ENCODE measurements at places on chromosomes 7 and 10.

DNA sequence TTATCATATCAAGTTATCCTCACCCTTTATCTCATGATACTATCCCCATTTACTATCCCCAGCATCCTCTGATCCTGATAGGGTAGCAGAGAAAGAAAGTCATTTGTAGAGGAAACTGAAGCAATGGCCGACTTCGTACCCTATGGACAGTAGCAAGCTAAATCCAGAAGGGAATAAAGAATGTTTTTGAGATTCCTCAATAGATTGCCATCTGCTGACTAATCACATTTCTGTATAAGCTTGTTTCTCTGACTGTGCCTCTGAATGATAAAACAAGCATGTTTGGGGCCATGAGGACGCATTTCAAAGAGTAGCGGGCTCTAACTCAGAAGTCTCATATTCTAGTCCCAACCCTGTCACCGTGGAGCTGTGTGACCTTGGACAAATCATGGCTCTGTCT, 13.2 kb upstream of the FAM107B start:
- DNase-seq: no peak

DNA sequence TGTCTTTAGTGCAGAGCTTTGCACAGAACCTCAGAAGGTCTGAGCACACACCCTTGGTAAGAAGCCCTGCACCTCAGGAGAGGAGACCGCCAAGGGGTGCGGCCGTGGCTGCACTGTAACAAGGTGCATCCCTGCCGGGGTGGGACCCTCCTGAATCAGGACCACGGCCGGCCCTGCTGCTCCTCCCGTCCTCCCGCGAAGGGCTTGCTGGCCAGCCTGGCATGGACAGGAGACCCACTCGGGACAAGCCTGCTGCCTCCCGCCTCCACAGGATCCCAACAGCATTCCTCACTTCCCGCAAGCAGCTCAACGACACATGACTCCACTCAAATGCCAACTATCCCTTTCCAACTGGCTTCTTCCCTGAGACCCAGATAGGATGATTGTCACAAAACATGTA, 12.8 kb downstream of the WDR86 start:
- no peak for DNase-seq

- no peak for DNase-seq
Observed at GRCh38 chr10:125169915-125170314, 9.6 kb upstream of the CTBP2 start.

- DNase-seq: no peak
Observed at GRCh38 chr10:14880229-14880628, 1.6 kb downstream of the SUV39H2 start.

DNA sequence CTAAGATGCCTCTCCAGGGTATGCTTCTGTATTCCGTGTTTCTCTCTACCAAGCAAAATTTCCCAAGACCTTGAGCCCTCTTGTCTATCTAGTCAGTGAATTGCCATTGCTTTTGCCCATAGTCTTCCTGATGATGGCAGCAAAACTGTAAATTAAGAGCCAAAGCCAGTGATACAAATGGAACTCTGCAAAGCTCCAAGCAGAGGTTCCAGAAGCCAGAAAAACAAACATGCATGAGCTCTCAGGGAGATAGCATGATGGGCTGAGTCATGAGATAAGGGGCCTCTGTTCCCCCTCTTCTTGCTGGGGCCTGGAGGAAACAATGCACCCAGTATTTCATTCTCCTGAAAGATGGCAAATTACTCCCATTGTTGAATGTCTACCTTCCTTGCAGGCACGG, 24.7 kb downstream of the LSMEM1 start:
- no peak for DNase-seq

GRCh38 chr7:112449353-112449752, 907 bp upstream of the IFRD1 start:
- no peak for DNase-seq

- DNase-seq: no peak
Observed at GRCh38 chr7:69640216-69640615, 41.9 kb downstream of the AUTS2 start.

- DNase-seq: no peak
Observed at GRCh38 chr7:94050046-94050445, 45.9 kb upstream of the BET1 start.

- DNase-seq: no peak
Observed at GRCh38 chr7:32200646-32201045, 130.4 kb upstream of the PDE1C start.

GRCh38 chr10:34145715-34146114, 669.4 kb downstream of the PARD3 start:
- DNase-seq: no peak

DNA sequence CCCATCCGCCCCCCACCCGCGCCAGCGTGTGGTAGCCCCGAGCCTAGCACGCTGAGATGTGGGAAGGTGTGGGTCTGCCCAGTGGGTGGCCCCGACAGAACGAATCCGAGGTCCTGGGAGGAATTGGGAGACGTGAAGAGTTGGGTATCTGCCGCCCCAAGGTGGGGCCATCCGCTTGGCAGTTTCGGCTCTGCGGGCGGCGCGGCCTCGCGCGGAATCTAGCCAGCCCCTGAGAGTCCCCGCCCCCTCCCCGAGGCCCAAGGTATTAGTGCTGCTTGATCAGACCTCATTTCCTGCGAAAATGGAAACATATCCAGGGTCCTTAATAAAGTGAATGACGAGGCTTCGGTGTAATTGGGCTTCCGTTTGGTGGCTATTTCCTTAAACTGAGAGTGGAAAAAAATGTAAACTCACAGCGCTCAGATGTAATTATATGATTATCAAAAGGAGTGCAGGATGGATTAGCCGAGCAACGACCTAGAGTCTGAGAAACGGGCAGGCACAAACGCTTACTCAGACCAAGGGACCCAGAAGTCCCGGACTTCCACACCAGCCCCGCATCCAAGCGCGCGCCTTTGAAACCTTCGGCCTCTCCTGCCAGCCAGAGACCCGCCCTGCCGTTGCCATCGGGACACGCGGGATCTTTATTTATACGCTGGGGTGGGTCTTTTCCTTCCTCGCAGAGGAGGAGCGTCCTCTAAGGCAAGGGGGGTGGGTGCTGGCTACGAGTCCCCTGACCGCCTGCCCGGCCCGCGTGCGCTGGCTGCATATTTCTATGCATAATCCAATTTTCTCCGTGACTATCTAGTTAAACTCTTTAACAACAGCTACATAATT, 12.8 kb downstream of the LBX1 start:
- DNase-seq: no peak

- no peak for DNase-seq
Observed at GRCh38 chr10:122054048-122055025, 65.4 kb downstream of the TACC2 start.

DNA sequence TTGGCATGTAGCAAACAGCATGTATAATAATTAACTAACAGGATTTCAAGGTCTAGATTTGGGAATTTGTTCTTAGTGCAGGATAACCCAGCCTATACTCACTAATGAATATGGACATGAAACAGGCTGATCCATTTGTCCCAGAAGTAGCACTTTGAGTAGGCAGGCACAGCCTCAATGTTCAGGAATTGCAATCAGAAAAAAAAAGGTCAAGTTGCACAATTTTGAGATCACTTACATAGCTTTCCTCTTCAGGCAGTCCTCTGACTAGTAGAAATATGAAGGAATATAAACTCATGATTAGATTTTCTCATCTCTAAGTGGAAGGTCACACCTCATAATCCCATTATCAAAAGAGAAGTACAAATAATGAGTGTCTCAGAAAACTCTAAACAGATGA, 921.4 kb upstream of the CELF2 start:
- DNase-seq: no peak

GRCh38 chr10:61110188-61110844, 166.3 kb upstream of the RHOBTB1 start:
- DNase-seq: no peak

DNA sequence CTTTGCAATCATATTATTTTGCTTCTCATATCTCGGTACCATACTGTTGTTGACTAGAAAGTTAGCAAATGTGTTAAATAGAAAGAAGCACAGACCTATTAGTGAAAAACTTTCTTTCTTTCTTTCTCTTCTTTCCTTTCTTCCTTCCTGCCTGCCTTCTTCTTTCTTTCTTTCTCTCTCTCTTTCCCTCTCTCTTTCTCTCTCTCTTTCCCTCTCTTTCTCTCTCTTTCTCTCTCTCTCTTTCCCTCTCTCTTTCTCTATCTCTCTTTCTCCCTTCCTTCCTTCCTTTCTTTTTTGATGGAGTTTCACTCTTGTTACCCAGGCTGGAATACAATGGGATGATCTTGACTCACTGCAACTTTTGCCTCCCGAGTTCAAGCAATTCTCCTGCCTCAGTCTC, 1160.6 kb downstream of the GATA3 start:
- DNase-seq: no peak

DNA sequence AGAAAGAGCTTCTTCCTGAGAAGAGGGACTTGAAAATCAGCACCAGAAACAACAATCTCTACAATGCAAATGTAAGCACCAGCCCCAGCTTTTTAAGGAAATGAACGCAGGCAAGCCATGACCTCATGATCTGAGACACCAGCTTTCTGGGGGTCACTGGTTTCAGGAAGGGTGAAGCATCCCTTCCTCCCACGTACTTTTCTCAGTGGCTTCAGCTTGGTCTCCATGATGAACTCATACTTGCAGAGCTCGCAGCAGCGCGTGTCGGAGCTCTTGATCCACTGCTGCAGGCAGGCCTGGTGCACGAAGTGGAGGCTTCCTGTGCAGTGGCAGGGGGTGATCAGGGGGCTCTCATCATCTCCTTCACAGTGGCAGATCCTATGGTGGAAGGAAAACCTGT, 87.0 kb downstream of the ALOX5 start:
- no peak for DNase-seq

- no peak for DNase-seq
Observed at GRCh38 chr10:69913606-69914382, 112.1 kb downstream of the COL13A1 start.

DNA sequence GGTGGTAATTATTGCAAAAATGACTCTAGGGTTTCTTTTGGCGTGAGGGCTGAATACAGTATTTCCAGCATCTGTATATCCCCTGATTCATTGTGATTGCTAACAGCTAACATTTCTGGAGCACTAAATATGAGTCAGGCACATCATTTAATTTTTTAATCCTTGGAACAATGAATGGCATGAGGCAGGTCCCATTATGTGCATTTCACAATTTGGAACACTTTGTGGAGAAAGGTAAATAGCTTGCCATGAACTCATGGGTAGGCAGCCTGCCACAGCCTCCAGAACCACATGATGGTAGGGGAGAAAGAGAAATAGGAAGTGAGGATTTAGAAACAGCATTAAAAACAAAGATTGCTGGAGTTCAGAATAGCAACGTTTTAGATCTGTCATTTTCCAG, 1.7 kb downstream of the NPTX2 start:
- no peak for DNase-seq

DNA sequence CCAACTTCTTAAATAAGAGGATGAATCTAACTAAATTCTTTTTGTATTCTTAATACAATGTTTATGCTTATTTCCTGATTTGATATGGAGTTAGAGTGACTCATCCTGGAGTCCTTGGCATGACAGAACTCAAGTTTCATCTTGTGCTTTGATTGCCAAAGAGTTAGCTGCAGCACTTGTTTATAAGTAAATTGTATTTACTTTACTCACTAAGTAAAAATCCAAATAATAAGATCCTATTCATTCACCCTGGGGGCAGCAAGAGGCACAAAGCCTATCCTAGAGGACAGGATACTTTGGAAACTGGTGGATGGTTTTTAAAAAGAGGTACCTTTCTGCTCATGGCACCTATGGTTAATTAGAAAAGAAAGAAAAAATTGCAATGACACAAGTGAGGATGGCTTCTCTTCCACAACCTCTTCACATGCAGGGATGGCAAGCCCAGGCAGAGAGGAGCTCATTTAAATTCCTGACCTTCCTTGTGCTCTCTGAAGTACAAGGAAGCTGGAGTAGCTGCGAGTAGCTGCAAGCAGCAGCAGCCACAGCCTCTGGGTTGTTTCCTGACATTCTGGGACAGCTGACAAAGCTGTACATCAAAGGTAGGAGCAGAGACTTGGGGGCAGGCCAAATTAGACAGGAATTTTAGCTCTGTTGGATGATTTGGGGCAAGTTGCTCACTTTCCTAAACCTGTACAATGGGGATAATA, 28.5 kb upstream of the CROT start:
- no peak for DNase-seq

- no peak for DNase-seq
Observed at GRCh38 chr7:43105521-43106120, 6.8 kb upstream of the HECW1 start.

DNA sequence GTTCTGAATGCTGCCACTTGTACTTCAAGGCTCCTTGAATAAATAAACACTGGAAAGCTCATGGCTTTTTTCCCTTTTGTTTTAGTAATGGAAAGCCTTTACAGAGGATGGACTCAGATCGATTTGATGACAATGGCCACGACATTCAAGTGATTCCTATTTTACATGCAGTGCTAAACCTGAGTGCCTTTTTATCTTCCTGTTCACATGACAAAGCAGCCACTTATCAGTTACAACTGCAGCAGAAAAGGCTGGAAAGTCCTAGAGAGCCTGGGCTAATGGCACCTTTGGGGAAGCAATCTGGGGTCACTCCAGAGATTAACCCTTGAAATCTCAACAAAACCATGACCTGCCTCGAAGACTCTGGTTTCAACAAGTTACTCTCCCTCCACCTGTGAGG, 249.0 kb upstream of the AUTS2 start:
- DNase-seq: no peak
